CD4-positive, CD25-positive, alpha-beta regulatory T cell (primary cell): ENCODE measurements at places on chromosomes 1 and 21. TPM values are rescaled to one million over a fixed set of nuclear protein-coding genes. Genes with fewer than 3 reads are reported as not detected.

DNA sequence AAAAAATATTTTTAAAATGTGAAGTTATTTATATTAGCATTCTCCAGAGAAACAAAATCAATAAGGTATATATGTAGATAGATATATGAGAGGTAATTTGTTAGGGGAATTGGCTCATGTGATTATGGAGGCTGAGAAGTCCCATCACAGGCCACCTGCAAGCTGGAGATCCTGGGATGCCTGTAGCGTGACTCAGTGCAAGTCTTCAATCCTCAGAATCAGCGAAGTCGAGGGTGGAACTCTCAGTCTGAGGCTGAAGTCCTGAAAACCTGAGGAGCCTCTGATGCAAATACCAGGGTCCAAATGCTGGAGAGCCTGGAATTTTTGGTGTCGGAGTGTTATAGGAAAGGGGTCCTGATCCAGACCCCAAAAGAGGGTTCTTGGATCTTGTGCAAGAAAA, 658.5 kb downstream of the USP25 start:
- no peak for DNase-seq

- DNase-seq = no peak
Measured at GRCh38 chr1:112836642-112837041, 119.4 kb downstream of the SLC16A1 start.

- no peak for DNase-seq
Measured at GRCh38 chr1:97630948-97631347, 289.9 kb downstream of the DPYD start.

DNA sequence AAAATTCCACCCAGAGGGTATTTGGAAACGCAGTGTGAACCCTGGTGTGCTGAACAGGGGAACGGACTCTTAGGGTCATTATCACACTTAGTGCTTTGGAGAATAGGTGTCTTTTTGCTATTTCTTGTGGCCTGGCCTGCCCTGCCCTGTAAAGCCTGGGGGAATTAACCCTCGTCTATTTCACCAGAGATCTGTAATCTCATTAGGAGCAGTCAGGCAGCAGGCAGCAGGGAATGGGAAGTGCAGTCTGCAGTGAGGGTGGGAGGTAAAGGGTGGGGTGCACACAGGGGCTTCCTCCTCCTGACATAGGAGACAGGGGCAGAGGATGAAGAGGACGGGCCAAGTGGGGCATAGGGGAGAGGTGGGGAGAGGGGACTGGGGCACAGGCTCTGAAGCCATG, 1.1 kb upstream of the SLC1A7 start:
- no peak for DNase-seq

DNA sequence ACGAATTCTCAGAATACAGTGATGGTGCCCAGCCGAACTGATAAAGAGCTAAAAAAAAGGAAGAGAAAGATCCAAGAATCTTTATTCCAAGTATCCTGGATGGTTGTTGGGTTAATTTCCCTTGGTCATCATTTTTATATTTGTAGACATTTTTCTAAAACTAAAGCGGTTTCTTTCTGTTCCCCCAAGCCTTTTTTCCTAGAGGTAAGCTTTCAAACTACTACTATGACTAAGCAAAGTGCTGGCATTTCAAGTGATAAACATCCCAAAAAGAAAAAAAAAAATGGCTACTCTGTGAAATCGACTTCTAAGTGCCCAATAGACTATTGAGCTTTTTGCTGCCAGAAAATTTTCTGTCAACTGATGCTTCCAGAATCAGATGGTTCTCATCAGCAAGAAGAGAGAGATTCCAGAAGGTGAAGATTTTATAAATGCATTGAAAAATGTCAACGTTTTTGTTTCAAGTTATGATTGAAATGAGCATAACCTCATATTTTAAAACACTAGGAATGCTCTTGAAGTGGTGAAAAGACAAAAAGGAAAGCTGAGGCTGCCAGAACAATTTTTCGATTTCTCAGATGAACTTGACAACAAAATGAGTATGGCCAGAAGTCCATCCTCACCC, 96.1 kb upstream of the ZC3H11B start:
- DNase-seq = no peak

GRCh38 chr21:44763451-44764318, 37.9 kb downstream of the UBE2G2 start:
- no peak for DNase-seq

The RIIAD1 gene
- not detected for total RNA-seq

The GGPS1 gene
- 30.8 TPM for total RNA-seq

The KCNH1 gene
- not detected for total RNA-seq

The TMIGD3 gene
- not detected for total RNA-seq
